Bronchial smooth muscle cell (primary cell): ENCODE measurements at places on chromosomes 1 and 21. TPM values are rescaled to one million over a fixed set of nuclear protein-coding genes. Genes with fewer than 3 reads are reported as not detected.

Gene LCE1F
- not detected in 2 replicates for total RNA-seq

Gene PDZK1IP1
- not detected in 2 replicates for total RNA-seq

Gene RHOU
- 0.17 and 1.4 TPM in 2 replicates for total RNA-seq

Gene NBPF10
- total RNA-seq = 2.8 and 4.9 TPM in 2 replicates

Gene HSF2BP
- total RNA-seq = 0.77 and 1.6 TPM in 2 replicates
